ENCODE measurements at places on chromosomes 12 and 14.

- no peak for DNase-seq
Measured at GRCh38 chr12:39915249-39915648, 190.6 kb downstream of the SLC2A13 start.

DNA sequence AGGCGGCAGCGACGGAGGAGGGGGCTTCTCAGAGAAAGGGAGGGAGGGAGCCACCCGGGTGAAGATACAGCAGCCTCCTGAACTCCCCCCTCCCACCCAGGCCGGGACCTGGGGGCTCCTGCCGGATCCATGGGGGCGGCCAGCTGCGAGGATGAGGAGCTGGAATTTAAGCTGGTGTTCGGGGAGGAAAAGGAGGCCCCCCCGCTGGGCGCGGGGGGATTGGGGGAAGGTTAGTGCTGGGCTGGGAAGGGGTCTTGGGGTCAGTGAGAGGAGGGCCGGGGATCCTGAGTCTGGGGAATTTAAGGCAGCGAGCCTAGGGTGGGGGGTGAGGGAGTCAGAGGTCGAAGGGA lies 203 bp downstream of the NFATC4 start:
- no peak for DNase-seq

- no peak for DNase-seq
Measured at GRCh38 chr12:102024765-102025164, 37.0 kb downstream of the WASHC3 start.

GRCh38 chr12:11749943-11750690 lies 100.6 kb downstream of the ETV6 start:
- DNase-seq: no peak
